ENCODE measurements at places on chromosomes 5 and 9.

DNA sequence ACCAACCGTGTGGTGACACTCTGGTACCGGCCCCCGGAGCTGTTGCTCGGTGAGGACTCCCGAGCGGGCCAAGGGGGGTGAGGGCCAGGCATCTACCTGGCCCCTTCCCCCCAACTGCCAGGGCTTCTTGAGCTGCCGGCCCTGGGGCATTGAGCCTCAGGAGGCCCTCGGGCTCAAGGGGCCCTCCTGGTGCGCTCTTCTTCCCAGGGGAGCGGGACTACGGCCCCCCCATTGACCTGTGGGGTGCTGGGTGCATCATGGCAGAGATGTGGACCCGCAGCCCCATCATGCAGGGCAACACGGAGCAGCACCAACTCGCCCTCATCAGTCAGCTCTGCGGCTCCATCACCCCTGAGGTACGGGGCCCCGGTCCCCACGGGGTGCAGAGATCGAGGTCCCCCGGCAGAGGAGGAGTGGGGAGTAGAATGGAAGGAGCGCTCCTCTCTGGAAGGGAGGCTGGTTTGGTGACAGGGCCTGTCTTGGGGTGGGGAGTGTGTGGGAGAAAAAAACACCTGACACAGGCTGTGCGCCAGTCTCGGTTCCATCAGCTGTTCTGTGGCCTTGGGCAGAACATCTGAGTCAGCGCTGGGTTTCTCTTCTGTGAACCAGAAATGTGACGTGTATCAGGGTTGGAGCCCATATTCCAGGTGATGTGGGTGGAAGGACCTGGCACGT lies 2.6 kb downstream of the CDK9 start:
- peaks cover 47% of the 10 kb centered on the region for H3K36me3 ChIP-seq
- peaks cover 31% of the 10 kb centered on the region for H3K4me1 ChIP-seq
- no peak overlapping the region for H3K4me3 ChIP-seq
- DNase-seq, result no peak
- no peak overlapping the region for H3K27ac ChIP-seq

GRCh38 chr5:22111320-22111719 lies 741.8 kb downstream of the CDH12 start:
- no peaks in the 10 kb centered on the region for H3K4me1 ChIP-seq
- H3K27me3 ChIP-seq, result no peaks in the 10 kb centered on the region
- DNase-seq, result no peak
- no peak overlapping the region for H3K4me3 ChIP-seq

DNA sequence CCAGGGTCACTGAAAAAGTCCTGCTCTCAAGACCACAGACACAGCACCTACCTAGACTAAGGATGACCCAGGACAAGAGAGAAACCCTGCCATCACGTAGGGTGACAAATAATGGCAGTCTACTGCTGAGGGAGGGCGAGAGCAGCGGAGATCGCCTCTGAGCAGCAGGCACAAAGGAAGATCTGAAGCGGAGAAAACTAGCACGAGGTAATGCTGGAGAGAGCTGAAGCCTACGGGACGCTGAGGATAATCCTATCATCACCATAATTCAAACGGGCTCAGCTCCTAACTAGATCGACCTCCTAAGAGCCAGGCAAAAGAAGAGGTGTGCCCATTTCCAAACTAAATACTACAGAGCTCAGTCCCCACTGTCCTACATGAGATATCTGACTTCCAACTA lies 41.3 kb downstream of the FBXO10 start:
- no peak for DNase-seq
- no peak overlapping the region for H3K27ac ChIP-seq
- peaks cover 6% of the 10 kb centered on the region for H3K36me3 ChIP-seq
- H3K27me3 ChIP-seq, result no peaks in the 10 kb centered on the region

GRCh38 chr5:133596049-133596448 lies 16.3 kb downstream of the FSTL4 start:
- H3K4me3 ChIP-seq, result no peak overlapping the region
- H3K27ac ChIP-seq, result no peak overlapping the region
- H3K27me3 ChIP-seq, result no peaks in the 10 kb centered on the region

GRCh38 chr9:121700165-121700831 lies 48.9 kb downstream of the DAB2IP start:
- DNase-seq, result no peak
- H3K27me3 ChIP-seq, result no peaks in the 10 kb centered on the region
- H3K4me1 ChIP-seq, result peaks cover 17% of the 10 kb centered on the region
- H3K4me3 ChIP-seq, result peak overlapping the region; percentile 64
- no peaks in the 10 kb centered on the region for H3K36me3 ChIP-seq

- H3K4me1 ChIP-seq, result no peaks in the 10 kb centered on the region
- H3K36me3 ChIP-seq, result no peaks in the 10 kb centered on the region
- H3K27ac ChIP-seq, result no peak overlapping the region
- H3K27me3 ChIP-seq, result no peaks in the 10 kb centered on the region
These were observed 1011.5 kb upstream of the NUDT12 start for GRCh38 chr5:104573949-104574709.

DNA sequence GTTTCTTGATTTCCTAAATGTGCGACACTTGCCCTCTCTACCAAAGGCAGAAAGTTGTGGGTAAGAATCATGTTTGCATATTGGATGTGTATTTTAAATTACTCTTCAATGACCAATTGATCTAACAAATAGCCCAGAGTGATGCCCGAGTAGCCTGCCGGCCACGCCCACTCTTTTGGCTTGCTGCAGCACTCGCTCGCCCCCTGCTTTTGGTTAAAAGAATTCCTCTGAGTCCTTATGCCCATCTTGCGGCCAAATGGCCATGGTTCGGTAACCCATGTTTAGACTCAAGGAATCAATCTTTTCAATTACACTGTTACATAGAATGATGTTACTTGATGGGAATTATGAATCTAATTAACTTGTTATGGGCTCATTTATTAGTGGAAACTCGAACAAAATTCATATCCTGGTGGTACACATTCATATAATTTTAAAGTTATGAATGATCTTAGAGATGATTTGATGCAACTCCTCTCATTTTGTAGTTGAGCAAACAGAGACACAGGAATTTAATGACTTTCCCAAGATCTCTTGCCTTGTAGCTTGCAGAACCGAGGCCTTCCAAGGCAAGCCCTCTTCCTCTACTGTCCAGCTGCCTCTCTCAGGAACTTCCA lies 36.5 kb downstream of the PPIC start:
- H3K4me1 ChIP-seq, result no peaks in the 10 kb centered on the region
- H3K27ac ChIP-seq, result no peak overlapping the region
- H3K36me3 ChIP-seq, result no peaks in the 10 kb centered on the region
- H3K4me3 ChIP-seq, result no peak overlapping the region

DNA sequence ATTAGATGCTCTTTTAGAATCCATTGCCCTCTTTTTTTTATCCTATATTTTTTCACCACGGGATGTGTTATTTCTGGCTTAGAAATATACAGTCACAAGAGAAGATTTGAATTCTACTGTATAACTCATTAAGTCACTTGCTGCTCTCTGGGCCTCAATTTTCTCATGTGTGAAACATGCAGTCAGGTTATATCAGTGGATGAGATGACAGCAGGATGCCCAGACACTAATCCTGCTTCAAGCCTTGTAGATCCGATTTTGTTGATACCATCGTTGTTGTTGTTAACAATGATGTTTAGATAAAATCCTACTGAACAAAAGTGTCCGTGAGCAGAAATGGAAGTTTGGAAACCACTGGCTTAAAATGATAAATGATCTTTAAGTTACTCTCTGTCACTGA lies 421.9 kb upstream of the DMAC1 start:
- H3K27ac ChIP-seq, result no peak overlapping the region
- no peak for DNase-seq
- no peak overlapping the region for H3K4me3 ChIP-seq
- H3K27me3 ChIP-seq, result no peaks in the 10 kb centered on the region
- no peaks in the 10 kb centered on the region for H3K36me3 ChIP-seq

- no peaks in the 10 kb centered on the region for H3K27me3 ChIP-seq
- no peak for DNase-seq
- peaks cover 90% of the 10 kb centered on the region for H3K4me1 ChIP-seq
- H3K4me3 ChIP-seq, result no peak overlapping the region
- peak overlapping the region; percentile 73 for H3K27ac ChIP-seq
These were observed 200.5 kb downstream of the EFNA5 start for GRCh38 chr5:107470295-107470582.

DNA sequence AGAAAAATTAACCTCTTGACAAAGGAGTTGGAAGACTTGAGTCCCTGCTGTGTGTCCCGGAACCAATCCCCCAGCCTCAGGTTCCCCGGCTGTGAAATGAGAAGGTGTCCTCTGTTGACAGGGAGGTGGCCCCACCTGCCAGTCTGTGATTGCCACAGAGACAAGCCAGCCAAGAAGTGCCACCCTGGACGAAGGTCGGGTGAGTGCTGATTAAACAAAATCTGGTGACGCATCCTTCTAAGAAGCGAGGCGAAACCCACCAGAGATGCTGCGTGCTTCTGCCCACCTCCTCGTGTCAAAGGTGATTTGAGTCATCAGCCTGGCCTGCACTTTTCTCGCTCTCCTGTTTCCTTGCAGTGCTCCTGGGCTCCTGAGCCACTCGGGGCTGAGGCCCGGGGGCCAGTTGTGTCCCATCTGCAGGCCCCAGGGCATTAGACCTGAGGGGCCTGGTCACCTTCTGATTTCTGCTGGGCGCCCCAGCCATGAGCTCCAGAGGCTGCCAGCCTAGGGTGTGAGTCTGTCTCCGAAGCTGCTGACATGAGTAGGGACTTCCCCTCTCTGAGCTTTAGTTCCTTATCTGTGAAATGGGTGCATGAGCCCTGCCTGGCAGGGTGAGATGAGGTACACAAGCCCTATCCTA lies 28.7 kb downstream of the NEK6 start:
- H3K27ac ChIP-seq, result peak overlapping the region; percentile 93
- no peak for DNase-seq
- no peak overlapping the region for H3K4me3 ChIP-seq
- no peaks in the 10 kb centered on the region for H3K36me3 ChIP-seq
- peaks cover 64% of the 10 kb centered on the region for H3K4me1 ChIP-seq
- no peaks in the 10 kb centered on the region for H3K27me3 ChIP-seq

DNA sequence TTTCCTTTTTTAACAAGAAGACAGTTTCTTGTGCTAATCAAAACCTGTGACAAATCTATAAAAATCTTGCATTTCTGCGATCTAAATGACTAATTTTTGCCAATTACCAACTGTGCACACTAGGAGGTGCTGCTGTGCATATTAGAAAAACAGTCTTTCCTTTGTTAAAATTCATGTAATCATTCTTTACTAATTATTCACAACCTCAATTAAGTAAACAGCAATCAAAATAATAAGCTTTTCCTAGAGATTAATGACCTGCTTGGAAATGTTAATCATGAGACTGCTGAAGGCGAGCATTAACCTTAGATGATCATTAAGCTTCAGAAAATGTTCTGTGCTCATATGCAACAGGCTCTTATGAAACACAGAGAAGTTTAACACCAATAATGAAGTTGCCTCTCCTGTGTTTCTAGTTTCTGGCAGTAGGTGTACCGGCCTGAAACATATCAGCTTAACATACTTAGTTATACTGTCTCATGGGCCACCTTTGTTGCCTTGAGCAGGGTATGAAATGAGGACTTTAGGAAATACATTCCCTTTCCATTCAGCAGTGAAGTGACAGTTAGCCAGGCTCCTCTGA lies 17.7 kb downstream of the RFESD start:
- no peaks in the 10 kb centered on the region for H3K27me3 ChIP-seq
- peak overlapping the region; percentile 45 for H3K27ac ChIP-seq
- DNase-seq, result no peak
- peaks cover 3% of the 10 kb centered on the region for H3K4me1 ChIP-seq
- no peaks in the 10 kb centered on the region for H3K36me3 ChIP-seq
- no peak overlapping the region for H3K4me3 ChIP-seq

- no peak overlapping the region for H3K4me3 ChIP-seq
- H3K4me1 ChIP-seq, result no peaks in the 10 kb centered on the region
These were observed 6.9 kb upstream of the RIC1 start for GRCh38 chr9:5622016-5622415.

GRCh38 chr5:90690307-90690706 lies 131.7 kb downstream of the ADGRV1 start:
- H3K27me3 ChIP-seq, result no peaks in the 10 kb centered on the region
- H3K4me1 ChIP-seq, result no peaks in the 10 kb centered on the region
- no peak for DNase-seq
- no peak overlapping the region for H3K27ac ChIP-seq
- H3K36me3 ChIP-seq, result no peaks in the 10 kb centered on the region

DNA sequence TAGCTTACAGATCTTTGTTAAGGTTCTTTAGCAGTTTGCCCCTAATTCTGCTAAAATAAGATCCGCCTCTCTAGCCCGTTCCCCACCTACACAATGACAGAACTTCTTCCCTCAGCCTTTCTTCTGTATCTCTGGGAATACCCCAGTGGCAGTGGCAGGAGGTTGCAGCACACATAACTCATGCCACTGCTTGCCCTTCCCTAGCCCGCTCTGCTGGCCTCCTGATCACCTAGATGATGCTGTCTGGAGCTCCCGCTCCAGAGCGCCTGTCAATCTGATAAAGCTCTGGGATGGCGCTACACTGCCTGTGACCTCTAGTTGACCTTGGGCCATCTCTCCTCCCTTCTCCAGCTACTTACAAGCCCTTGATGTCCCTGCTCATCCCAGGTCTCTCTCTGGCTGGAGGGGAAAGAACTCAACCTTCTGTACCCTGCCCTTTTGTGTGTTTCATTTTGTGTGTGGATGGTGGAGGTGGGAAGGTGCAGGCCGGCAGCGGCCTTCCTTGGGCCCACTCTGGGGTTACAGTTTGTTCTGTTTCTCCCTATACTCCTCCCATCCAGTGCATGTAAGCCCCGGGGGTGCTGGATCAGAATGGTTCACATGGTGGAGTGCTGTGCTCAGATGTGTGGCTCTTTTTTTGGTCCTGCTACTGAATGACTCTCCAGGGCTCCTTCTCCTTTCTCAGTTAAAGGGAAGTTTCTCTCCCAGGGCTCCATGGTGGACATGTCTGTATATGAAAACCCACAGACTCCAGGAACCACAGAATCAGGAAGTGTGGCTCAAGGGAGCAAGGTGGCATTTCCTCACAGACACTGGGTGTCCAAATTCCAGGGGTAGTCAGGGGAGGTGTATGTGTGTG lies 29.1 kb downstream of the MTX3 start:
- no peaks in the 10 kb centered on the region for H3K27me3 ChIP-seq
- no peak overlapping the region for H3K4me3 ChIP-seq
- no peaks in the 10 kb centered on the region for H3K36me3 ChIP-seq
- H3K27ac ChIP-seq, result no peak overlapping the region

- H3K27me3 ChIP-seq, result no peaks in the 10 kb centered on the region
- H3K4me3 ChIP-seq, result no peak overlapping the region
- no peak overlapping the region for H3K27ac ChIP-seq
These were observed 225.4 kb upstream of the PPP1R2B start for GRCh38 chr5:156624686-156625085.

- H3K27me3 ChIP-seq, result no peaks in the 10 kb centered on the region
- H3K27ac ChIP-seq, result no peak overlapping the region
- no peaks in the 10 kb centered on the region for H3K4me1 ChIP-seq
- no peaks in the 10 kb centered on the region for H3K36me3 ChIP-seq
These were observed 114.9 kb upstream of the ADAMTS16 start for GRCh38 chr5:5025098-5025773.

GRCh38 chr5:172159016-172159415 lies 29.0 kb downstream of the STK10 start:
- H3K27ac ChIP-seq, result no peak overlapping the region
- H3K27me3 ChIP-seq, result no peaks in the 10 kb centered on the region
- no peak overlapping the region for H3K4me3 ChIP-seq
- no peaks in the 10 kb centered on the region for H3K36me3 ChIP-seq

Data from esophagus squamous epithelium (tissue), 5 donors.